Activated CD4-positive, alpha-beta T cell treated with anti-CD3 and anti-CD28 coated beads, Interleukin-2, amount 10 ng/mL, durations not matched to agents 24 days and 14 days (primary cell): ENCODE measurements at places on chromosomes 7 and 10. TPM values are rescaled to one million over a fixed set of nuclear protein-coding genes. Genes with fewer than 3 reads are reported as not detected.

CYP2C19 gene
- total RNA-seq, result 0.33 TPM in 1 of 2 replicates, not detected in the other

- no peak for DNase-seq
- no peaks in the 10 kb centered on the region for H3K36me3 ChIP-seq
- H3K27me3 ChIP-seq, result peaks cover 9% of the 10 kb centered on the region
- H3K4me1 ChIP-seq, result no peaks in the 10 kb centered on the region
Measured at GRCh38 chr10:44906486-44906885, 4.7 kb upstream of the TMEM72 start.

- no peak for DNase-seq
- peak overlapping the region; percentile 41 for H3K27ac ChIP-seq
- H3K27me3 ChIP-seq, result no peaks in the 10 kb centered on the region
- H3K4me3 ChIP-seq, result no peak overlapping the region
- H3K4me1 ChIP-seq, result no peaks in the 10 kb centered on the region
Measured at GRCh38 chr10:73816917-73817729, 5.7 kb upstream of the NDST2 start.

- H3K27me3 ChIP-seq, result no peaks in the 10 kb centered on the region
- peaks cover 1% of the 10 kb centered on the region for H3K36me3 ChIP-seq
- H3K27ac ChIP-seq, result no peak overlapping the region
- peak overlapping the region; percentile 89 for H3K4me3 ChIP-seq
- peak; percentile 80 for DNase-seq
Measured at GRCh38 chr7:1046722-1047679, 2.7 kb downstream of the GPR146 start.

VGF gene
- 0.23 and 0.28 TPM in 2 replicates for total RNA-seq

DNA sequence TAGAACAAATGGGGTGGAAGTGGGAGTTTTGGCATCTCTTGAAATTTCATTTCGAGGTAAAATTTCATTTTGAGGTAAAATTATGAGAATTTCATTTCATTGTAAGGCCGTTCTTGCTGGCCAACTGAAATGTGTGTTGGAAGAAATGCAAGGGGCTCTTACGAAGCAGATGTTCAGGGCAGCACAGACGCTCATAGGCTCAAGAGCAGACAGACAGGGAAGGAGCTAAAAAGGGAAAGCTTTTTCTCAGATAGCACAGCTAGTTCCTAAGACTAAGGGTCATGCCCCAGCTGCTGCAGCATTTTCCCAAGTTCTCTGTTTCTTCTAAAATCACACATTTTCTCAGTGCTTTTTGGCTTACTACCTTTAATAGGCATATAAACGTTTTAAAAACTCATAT lies 65.1 kb upstream of the SFMBT2 start:
- H3K27me3 ChIP-seq, result peaks cover 3% of the 10 kb centered on the region
- H3K4me1 ChIP-seq, result peaks cover 47% of the 10 kb centered on the region
- DNase-seq, result no peak
- no peaks in the 10 kb centered on the region for H3K36me3 ChIP-seq

DNA sequence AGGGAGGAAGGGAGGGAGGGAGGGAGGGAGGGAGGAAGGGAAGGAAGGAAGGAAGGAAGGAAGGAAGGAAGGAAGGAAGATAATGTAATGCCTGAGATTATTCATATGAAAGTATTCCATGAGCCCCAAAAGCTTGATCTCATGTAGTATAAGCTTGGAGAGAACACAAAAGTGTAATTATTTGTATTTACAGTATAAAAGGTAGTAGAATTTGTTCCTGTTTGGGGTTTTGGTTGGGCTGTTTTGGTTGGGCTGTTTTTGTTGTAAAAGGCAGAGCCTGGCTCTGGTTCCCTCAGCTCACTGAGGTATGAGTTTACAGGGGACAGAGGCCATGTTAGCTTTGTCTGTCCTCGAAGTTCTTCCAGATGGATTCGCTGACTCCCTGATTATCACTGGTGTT lies 45.3 kb upstream of the EBLN1 start:
- H3K4me3 ChIP-seq, result no peak overlapping the region
- peaks cover 32% of the 10 kb centered on the region for H3K27me3 ChIP-seq
- no peak for DNase-seq
- H3K36me3 ChIP-seq, result no peaks in the 10 kb centered on the region

- no peaks in the 10 kb centered on the region for H3K4me1 ChIP-seq
- no peaks in the 10 kb centered on the region for H3K36me3 ChIP-seq
- no peaks in the 10 kb centered on the region for H3K27me3 ChIP-seq
- DNase-seq, result no peak
Measured at GRCh38 chr10:75978213-75978612, 546.8 kb downstream of the LRMDA start.

SPDYE2B gene
- total RNA-seq, result not detected in 2 replicates

- no peaks in the 10 kb centered on the region for H3K4me1 ChIP-seq
- H3K36me3 ChIP-seq, result no peaks in the 10 kb centered on the region
- no peak overlapping the region for H3K4me3 ChIP-seq
- H3K27ac ChIP-seq, result no peak overlapping the region
- peak; percentile 70 for DNase-seq
Measured at GRCh38 chr7:90412458-90413184, 9.4 kb downstream of the CLDN12 start.
